Dorsolateral prefrontal cortex (tissue), 122 donors: ENCODE measurements at places on chromosomes 7 and 10.

GRCh38 chr10:91709394-91709798 is 76.5 kb upstream of the PPP1R3C start:
- no peak for DNase-seq

DNA sequence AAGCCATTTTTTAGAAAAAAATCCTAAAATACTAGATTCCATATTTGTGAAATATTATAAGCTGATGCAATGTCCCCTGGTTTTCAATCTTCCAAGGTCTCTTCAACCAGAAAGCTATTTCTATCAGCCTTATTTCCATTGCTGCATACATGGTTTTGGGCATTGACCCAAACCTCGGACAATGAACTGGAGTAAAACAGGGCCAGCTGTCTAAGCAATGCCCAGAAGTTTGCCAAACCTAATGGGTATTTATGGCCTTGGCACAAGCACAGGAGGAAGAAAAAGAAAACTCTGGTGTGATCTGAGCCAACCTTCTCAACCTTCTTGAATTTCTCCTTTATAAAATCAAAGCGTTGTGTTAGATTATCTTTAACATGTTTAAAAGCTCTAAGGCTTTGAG is 402.3 kb downstream of the DNAJB9 start:
- no peak for DNase-seq

- no peak for DNase-seq
Measured at GRCh38 chr7:40598915-40599314, 464.1 kb downstream of the SUGCT start.

GRCh38 chr7:26398756-26399509 is 107.3 kb downstream of the SNX10 start:
- DNase-seq = peak; percentile 29

DNA sequence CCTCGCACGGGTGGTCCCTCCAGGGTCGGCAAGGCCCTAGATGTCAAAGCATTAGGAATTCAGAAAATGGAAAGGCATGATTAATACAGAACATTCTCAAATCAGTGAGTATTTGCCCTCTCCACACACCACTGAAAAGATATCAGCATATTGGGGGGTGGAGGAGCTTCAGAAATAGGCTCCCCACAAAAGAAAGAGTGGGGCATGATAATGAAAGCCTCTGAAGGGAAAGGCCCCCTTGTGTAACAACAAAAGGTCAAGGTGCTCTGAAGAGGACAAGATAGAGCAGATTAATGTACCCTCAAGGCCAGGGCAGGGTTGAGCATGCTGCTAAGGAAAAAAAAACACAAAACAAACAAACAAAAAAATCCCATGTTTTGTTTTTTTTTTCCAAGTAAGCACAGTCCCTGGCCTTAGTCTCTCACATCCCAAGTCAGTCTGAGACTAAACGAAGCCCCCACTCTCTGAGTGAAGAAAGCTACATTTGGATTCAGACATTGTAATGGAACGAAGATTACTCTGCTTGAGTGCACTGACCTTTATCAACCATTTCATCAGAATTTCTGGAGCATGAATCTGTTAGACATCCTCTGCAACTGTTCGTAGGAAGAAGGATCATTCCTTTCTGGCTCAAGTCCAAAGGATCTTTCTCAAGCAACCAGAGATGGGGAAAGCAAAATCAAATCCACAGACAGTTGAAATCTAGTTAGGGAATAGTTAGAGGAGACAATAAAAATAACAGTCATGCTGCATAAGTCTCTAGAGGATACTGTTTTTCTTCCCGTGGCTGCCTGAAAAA is 27.4 kb upstream of the DGKI start:
- DNase-seq = no peak

GRCh38 chr7:44974549-44974948 is 4.3 kb downstream of the MYO1G start:
- DNase-seq = no peak

GRCh38 chr10:117830787-117831212 is 215.9 kb downstream of the RAB11FIP2 start:
- DNase-seq = no peak

GRCh38 chr7:132486274-132486610 is 90.0 kb downstream of the PLXNA4 start:
- DNase-seq = no peak

DNA sequence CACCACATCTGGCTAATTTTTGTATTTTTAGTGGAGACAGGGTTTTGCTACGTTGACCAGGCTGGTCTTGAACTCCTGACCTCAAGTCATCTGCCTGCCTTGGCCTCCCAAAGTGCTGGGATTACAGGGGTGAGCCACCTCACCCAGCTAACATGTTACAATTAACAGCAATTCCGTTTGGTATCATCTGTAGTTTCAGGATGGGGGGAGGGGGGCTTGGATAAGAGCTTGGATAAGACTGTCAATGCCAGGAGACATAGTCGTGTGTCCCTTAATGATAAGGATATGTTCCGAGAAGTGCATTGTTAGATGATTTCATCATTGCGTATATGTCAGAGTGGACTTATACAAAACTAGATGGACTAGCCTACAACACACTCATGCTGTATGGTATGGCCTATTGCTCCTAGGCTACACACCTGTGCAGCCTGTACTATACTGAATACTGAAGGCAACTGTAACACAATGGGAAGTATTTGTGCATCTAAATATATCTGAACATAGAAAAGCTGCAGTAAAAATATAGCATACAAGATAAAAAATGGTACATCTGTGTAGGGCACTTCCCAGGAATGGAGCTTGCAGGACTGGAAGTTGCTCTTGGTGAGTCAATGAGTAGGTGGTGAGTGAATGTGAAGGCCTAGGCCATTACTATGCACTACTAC is 103.9 kb upstream of the TNS3 start:
- DNase-seq = no peak

GRCh38 chr7:139948587-139949335 is 114.0 kb downstream of the PARP12 start:
- DNase-seq = no peak

DNA sequence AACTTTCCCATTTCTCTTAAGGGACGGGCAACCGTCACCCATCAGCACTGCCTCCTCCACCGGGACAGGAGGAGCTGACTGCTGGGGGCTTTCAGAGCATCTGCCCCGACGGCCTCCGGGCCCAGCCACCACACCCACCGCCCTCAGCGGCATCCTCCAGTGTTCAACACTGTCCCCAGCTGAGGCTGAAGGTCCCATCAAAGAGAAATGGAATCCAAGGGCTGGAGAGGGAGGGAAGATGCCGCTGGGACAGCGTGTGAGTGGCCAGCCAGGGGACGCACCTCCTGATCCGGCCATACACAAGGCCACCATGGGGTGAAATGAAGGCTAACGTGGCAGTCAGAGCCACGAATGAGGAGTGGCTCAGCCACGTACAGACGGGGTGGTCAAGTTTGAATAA is 153.6 kb upstream of the PPP2R2D start:
- peak; percentile 16 for DNase-seq

DNA sequence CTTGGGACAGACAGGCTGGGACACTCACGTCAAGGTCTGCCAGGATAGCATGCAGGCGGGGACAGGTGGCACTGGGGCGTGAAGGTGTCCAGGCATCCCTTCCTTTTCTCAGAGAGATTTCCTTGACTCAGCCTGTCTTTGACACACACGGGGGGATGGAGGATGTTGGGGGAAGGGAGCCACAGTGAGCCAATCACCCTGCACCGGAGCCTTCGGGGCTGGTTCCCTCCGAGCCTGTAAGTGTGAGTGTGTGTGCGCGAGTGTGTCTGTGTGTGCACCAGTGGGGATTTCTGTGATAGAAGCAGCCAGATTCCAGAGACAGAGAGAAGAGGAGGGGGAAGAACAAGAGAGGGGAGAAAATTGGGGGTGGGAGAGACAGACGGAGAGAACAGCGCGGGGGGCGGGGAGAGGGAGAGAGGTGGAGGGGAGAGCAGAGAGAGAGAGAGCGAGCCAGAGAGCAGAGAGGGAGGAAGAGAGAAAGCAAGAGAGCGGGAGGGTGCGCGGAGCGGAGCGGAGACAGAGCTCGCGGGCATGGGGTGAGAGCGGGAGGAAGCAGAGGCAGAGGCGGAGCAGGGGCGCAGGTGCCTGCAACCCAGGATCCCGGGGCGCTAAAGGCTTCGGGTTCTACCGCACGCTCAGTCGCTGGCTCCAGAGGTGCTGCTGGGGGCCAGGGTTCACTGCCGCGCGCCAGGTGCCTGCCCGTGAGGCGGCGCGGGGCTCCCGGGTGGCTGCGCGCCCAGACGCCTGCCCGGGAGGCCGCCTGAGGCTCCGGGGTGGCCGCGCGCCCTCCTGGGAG is 466 bp upstream of the GPR26 start:
- no peak for DNase-seq

DNA sequence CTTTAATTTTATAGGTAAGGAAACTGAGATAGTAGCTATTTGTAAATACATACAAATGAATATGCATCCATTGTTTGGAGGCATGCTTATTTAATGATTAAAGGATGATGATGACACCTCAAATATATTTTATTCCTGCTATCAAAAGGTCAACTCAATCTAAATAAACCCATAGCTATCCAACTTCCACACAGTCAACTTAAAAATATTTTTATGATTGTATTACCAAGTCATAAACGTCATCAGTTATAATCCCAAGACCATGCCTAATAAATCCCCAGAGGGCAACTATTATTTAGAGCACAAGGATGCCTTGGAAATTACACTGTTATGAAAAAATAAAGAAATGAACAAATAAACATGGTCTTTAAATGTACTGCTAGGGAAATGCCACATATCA is 102.1 kb downstream of the MPP7 start:
- no peak for DNase-seq

GRCh38 chr7:132225216-132226030 is 350.8 kb downstream of the PLXNA4 start:
- no peak for DNase-seq

GRCh38 chr10:87531908-87532622 is 27.4 kb downstream of the MINPP1 start:
- DNase-seq = no peak

GRCh38 chr10:6095810-6096570 is 7.2 kb downstream of the RBM17 start:
- DNase-seq = no peak

DNA sequence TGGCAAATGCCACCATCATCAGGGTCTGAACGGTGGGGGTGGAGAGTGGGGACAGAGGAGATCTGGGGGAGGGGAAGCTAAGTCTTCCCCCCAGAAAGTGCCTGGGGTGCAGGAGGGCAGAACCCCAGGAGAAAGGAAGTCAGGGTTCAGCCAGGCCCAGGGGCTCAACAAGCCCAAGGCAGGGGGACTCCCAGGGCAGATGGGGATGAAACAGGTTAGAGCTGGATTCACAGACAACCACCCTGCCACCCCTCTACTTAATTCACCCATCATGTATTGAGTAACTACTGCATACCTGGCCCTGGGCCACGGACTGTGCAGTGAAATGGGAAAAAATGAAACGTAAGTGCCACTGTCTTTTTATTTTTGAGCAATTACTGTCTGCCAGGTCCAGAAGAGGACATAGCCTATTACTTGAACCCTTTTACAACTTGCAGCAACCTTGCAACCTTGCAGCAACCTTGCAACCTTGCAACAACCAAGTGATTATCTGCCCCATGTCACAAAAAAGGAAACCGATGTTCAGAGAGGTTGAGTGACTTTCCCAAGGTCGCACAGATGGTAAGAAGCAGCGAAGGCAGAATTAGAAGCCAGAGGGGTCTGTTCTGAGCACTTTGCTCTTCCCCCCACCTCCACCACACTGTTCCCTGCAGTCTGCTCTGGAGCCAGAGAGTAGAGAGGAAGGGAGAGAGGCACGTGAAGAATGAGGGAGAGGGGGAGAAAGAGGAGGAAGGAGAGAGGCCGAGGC is 4.8 kb downstream of the ELN start:
- no peak for DNase-seq

GRCh38 chr10:33335801-33336581 is 1.5 kb upstream of the NRP1 start:
- DNase-seq = no peak

DNA sequence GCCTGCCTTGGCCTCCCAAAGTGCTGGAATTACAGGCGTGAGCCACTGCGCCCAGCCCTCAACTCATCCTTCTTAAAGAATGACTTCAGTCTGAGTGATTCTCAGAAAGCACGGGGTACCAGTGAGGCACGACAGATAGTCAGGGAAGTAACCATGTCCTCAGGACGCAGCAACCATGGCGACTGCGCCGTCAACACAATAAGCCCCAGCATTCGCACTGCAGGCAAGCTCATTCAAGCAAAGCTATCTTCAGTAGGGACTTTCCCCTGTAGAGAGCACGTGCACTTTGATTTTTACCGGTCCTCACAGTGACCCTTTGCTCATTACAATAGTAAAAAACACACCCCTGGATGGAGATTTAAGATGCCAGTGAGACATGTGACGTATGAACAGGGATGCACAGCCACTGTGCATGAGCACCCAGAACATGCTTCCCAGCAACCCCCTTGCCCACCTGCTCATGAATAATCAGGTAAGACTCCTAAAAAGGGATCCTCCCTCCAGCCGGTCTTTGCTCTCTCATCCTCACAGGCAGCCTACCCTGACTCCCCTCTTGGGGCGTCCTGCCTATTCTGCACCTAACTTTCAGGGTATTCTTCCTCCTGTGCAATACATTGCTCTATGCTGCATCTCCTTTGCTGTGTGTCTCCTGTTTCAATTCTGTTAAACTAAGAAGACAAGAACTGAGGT is 9.1 kb downstream of the WDR86 start:
- DNase-seq = no peak

- DNase-seq = no peak
Measured at GRCh38 chr7:2281541-2281940, 32.7 kb downstream of the SNX8 start.

DNA sequence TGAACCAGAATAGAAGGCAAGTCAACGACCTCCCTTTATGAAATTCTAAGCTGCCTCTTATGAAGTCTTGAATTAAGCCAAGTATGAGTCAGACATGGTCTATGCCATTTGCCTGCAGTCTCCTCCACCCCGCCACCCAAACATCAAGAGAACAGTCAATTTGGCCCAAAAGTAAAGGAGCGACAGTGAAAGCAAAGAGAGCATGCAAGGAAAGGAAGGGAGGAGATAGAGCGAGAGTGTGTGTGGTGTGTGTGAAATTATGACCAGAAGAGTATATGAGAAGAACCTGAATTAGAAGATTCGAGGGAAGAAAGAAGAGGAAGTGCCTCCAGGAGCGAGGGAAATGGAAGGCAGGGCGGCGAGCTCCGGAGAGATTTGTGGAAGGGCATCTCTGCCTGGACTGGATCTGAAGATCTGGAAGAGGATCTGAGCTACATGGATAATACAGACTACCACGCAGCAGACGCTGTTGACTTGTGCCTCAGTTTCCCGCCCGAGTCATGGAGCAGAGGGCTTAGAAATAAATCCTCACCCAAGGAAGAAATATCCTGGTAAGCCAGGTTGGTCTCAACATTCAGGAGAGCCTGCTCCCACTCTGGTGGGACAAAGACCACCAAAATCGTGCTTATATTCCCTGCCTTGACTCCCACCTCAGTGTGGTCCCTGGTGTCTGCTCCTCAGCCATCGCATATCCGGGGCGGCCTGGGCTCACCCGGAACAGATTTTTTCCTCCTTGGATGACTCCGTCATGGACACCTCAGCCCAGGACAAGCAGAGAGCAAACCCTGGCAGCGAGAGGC is 459 bp downstream of the ZDHHC6 start:
- DNase-seq = no peak

GRCh38 chr10:98852686-98853085 is 383.0 kb downstream of the HPSE2 start:
- no peak for DNase-seq
